ENCODE measurements at places on chromosomes 4 and X.

- DNase-seq = no peak
Observed at GRCh38 chr4:119765951-119766350, 137.3 kb upstream of the PDE5A start.

- no peak for DNase-seq
Observed at GRCh38 chrX:45323387-45323786, 122.7 kb upstream of the DIPK2B start.

- DNase-seq = peak; percentile 40
Observed at GRCh38 chrX:10173331-10173900, 16.6 kb downstream of the CLCN4 start.

- DNase-seq = no peak
Observed at GRCh38 chr4:52372269-52372668, 286.8 kb downstream of the USP46 start.

DNA sequence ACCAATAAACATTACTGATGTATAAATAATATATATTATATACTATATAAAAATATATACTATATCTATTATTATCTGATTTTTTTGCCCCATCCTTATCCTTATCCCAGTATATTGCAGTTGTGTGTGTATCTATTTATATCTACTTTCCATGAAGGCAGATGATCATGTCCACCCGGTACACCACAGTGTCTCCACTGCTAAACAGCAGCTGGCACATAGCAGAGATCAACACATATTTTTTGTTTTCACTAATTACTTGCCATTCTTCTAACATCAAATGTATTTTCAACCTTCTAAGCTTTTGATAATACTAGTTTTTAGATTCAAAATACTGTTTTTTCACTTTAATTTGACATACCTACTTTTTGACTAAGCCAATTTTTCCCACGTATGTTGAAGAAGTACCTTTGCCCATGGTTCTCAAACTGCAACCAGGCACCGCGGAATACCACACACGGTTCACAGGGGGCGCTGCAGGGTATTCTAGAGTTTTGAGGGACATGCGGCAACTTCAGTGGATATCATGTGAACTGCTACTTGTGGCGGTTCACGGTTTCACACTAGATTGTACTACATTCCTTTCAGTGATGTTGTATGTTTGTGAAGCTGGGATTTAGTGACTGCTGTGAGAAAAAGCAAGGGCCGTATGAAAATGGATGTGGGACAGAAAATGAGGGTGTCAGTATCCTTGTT lies 182.5 kb upstream of the NPY2R start:
- no peak for DNase-seq

GRCh38 chr4:73419106-73420038 lies 15.3 kb downstream of the ALB start:
- DNase-seq = no peak

GRCh38 chr4:165740911-165741310 lies 132.1 kb upstream of the TLL1 start:
- no peak for DNase-seq

DNA sequence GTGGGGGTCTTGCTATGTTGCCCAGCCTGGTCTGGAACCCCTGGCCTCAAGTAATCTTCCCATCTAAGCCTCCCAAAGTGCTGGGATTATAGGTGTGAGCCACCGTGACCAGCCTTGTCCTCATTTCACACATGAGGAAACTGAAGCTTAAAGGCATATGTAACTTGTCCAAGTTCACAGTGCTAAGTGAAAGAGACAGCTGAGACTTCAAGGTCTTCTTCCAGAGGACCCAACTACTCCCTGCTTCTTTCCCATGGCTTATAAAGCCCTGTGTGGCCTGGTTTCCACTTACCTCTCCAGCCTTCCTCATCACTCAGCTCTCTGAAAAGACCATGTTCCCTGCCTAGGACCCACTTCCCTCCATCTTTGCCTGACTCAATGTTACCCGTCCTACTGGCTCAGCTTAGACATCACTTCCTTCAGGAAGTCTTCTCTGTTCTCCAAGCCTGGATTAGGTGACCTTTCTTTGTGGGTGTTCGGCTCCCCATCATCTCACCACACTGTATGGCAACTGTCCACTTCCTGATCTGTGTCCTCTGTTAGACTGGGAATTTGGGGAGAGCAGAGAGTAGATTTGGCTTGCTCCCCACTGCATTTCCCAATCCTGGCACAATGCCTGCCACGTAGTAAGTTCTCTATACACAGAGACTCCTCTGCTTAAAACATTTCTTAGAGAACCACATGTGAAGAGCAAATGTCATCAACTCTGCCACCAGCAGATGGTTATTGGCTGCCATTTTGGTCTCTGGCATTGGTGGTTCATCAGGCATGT lies 30.4 kb upstream of the LAMP2 start:
- DNase-seq = no peak

All from substantia nigra (tissue), 51 donors.